CD8-positive, alpha-beta T cell (primary cell): ENCODE measurements at places on chromosomes 12 and 14.

- peak; percentile 73 for DNase-seq
Measured at GRCh38 chr14:105486974-105487448, 325 bp downstream of the CRIP1 start.

DNA sequence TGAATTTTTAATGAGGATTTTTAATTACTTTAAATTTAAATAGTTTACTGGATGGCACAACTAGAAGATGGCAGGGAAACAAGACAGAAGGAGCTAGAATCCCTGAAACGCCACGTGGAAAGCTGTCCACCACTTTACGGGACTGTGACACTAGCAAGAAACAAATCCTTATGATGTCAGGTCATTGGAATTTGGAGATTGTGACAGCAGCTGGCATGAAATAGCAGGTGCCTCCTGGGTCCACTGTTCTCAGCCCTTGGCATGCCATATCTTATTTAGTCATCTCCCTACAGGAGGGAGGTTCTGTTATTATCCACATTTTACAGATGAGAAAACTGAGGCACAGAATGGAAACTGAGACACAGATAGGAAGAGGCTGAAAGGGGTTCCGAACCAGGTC, 113.8 kb downstream of the BCL11B start:
- no peak for DNase-seq

GRCh38 chr12:117836476-117836875, 132.3 kb downstream of the KSR2 start:
- no peak for DNase-seq

- no peak for DNase-seq
Measured at GRCh38 chr12:71804505-71804904, 35.1 kb upstream of the TBC1D15 start.
